ENCODE measurements at places on chromosomes 5 and 9.

DNA sequence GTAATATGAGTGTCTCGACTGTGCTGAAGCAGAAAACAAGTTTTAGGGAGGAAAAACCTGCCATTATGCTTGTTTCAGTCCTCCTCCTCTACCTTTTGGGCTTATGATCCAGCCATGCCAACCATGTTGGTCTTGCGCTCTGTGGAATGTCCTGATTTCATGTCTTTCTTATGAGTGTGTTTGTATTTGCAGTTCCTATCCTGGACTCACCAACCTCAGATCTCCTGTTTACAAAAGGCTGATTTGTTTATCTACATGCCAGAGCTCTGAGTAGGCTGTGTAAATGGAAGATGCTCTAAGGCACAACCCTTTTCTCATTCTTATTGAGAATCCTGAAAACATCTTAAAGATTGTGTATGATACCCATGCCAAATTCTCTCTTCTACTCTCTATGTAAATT, 138.6 kb downstream of the ARHGEF28 start:
- peak; percentile 8 for DNase-seq

- DNase-seq: no peak
These were observed 112.8 kb upstream of the SAP30L start for GRCh38 chr5:154333016-154333415.

DNA sequence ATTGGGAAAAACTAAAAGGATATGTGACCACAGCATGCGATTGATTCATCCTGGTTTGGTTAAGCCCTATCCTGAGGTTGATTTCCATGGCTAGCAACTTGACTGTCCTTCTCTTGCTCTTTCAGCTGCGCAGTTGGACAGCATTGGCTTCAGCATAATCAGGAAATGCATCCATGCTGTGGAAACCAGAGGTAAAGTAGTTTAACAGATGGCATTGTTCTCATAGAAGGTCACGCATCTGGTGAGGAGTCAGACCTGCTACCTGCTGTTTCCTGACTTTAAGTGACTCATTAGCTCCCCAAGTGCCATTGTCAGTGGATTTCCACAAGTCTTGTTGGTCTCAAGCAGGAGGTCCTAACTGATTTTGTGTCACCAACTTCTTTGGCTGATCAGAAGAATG, 266.9 kb downstream of the ARHGAP26 start:
- no peak for DNase-seq

DNA sequence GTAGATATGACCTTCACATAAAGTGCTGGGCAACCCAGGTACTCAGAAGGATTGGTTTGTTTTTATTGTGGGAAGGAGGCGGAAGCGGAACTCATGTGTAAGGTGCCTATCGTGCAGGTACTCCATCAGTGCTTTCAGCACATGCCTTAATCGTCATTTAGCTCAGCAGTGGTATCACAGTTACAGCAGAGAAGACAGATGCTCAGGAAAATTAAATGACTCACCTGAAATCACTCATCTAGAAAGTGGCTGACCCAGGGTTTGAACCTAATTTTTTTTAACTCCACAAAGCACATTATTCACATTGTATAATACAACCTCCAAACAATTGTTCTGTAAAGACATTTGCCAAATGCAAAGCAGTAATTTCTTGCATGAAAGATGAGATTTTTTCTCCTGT, 2.2 kb downstream of the C5orf46 start:
- DNase-seq: no peak

GRCh38 chr5:6243706-6244338, 134.5 kb downstream of the MED10 start:
- no peak for DNase-seq

DNA sequence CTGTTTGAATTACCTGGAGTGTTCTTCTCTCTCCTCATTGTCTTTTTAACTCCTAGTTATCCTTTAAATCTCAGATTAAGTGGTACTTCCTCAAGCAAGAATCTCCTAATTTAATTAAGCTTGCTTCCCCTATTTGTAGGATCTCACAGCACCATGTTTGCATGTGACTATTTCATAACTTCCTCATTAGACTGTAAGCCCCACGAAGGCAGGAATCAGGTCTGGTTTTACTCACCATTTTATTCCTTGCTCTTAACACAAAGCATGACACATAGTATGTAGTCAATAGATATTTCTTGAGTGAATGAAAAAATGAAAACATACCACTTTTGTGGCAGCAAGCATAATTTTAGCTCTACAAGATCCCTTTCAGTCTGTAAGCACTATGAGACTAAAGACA, 1.3 kb upstream of the ERMP1 start:
- DNase-seq: no peak

DNA sequence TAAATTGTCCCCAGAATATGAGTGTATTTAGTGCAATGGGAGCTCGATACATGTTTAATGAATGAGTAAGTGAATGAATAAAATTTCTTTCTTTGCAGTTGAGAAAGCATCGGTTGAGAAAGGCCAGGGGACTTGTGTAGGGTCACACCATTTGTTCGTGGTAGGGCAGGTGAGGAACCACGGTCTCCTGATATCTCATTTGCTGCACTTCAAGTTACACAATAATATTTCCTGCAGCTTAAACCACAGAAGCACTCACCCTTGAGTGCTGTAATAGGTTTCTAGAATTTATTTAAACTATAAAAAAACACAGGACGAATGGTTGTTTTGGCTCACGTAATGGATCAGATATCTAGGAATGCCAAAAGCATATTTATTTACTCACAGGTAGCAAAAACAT, 429.8 kb downstream of the SPATA31D1 start:
- DNase-seq: no peak

GRCh38 chr5:77266291-77266690, 55.8 kb downstream of the PDE8B start:
- DNase-seq: no peak

DNA sequence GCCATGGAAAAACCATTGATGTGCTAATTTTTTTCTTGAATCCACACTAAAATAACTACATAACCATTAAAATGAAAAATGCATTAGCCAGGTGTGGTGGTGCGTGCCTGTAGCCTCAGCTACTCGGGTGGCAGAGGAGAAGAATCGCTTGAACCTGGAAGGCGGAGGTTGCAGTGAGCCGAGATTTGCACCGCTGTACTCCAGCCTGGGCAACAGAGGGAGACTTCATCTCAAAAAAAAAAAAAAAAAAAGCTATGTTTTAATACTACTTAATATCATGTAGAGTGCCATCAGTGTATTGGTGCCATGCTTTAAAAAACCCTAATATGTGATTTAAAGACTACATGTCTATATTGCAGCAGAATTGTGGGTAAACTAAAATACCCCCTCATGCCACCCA, 58.9 kb downstream of the NDFIP1 start:
- DNase-seq: no peak

Data from AG09309 (cell line).